ENCODE measurements at places on chromosomes 5 and 9.

DNA sequence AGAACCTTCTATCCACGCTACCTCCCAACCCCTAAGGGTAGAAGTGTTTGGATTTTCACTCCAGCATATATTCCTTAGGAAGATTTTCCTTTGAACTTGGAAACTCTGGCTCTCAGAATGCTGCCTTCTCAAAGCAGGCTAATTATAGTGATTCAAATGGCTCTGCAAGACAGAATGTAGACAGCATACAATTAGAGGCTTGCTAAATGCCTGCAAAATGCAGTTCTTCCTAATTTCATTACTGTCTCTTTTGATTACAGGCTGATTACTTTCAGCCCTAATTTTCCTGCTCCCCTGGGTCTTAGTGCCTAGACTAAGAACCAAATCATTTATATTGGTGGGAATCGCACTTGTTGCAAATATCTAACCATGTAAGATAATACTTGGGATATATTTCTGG, 50.8 kb downstream of the ANKDD1B start:
- DNase-seq, result no peak

GRCh38 chr9:109821711-109822110, 41.7 kb downstream of the PALM2AKAP2 start:
- no peak for DNase-seq

- DNase-seq, result no peak
Measured at GRCh38 chr9:4309806-4310205, 9.9 kb upstream of the GLIS3 start.

GRCh38 chr5:963673-964531, 44.7 kb upstream of the NKD2 start:
- no peak for DNase-seq

GRCh38 chr5:141695627-141696215, 13.7 kb upstream of the ARAP3 start:
- no peak for DNase-seq

DNA sequence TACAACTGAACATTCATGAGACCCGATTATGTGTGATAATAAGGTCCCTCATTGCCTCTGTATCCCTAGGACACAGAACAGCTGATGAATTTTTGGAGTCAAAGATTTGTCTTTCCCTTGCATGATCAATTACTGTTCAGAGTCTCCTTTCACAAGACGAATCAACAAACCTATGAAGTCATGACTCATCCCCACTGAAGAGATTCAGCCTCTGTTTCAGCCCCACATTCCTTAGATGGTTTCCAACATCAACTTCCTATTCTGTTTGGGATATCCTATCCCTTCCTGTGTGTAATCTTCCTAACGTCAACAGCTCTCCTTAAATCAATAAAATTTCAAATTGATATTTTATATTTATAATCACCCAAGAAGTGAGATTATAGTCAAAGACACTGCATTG, 199.0 kb downstream of the DNAH5 start:
- DNase-seq, result no peak

- DNase-seq, result no peak
Measured at GRCh38 chr9:30196941-30197340, 2187.5 kb upstream of the ACO1 start.

DNA sequence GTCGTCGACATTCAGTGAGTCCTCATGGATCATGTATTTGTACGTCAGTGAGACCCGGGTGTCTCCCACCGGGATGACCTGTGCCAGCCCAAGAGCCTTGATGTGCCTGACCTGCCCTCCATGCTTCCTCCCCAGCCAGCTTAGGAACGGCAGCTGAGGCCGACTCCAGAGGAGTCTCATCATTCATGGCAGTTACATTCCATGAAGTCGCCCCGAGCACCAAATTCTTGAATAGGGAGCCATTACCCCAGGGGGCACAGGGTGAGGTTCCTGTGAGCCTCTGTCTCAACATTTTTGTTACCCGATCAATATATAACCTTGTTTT, 67.8 kb downstream of the ZNF354C start:
- DNase-seq, result no peak

- peak; percentile 30 for DNase-seq
Measured at GRCh38 chr5:158074992-158075769, 216.2 kb upstream of the CLINT1 start.

GRCh38 chr9:4982721-4983482, 2.2 kb upstream of the JAK2 start:
- DNase-seq, result peak; percentile 57

DNA sequence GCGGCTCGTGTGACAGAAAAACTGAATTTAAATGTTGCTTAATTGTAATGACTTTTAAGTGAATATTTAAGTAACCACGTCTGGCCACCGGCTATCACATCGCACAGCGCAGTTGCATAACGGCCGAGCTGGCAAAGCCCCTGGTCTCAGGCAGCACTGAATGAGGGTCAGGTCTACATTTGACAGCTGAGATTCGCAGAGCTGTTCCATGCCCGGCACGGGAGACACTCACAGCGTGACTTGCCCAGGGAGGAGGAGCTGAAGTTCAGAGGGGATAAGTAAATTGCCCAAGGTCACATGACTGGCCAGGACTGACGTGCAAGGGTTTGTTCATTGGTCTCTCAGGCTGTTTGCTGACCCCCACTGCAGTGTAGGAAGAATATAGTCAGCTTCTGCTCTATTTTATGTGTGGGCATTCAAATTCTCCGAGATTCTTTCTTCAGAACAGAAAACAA, 17.4 kb upstream of the COL5A1 start:
- no peak for DNase-seq

GRCh38 chr5:151023651-151024050, 3.3 kb downstream of the GPX3 start:
- DNase-seq, result no peak

DNA sequence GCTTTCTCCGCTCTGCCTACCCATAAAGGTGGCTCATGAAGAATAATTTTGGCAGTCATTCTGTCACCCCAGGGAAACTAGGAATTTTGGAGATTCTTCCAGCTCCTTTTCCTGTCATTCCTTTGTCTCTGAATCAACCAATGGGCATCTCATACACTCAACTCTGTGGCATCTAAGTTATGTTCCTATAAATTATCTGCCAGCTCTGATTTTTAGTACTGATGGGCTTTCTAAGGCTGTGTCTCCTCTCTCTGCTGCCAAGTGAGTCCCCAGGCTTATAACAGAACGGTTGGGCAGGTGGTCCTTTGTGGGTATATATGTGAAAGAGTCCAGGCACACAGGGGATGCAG, 226.8 kb downstream of the NMUR2 start:
- DNase-seq, result no peak

GRCh38 chr9:98944057-98944733, 488 bp downstream of the COL15A1 start:
- DNase-seq, result no peak

GRCh38 chr9:87350915-87351314, 146.8 kb upstream of the DAPK1 start:
- DNase-seq, result no peak

DNA sequence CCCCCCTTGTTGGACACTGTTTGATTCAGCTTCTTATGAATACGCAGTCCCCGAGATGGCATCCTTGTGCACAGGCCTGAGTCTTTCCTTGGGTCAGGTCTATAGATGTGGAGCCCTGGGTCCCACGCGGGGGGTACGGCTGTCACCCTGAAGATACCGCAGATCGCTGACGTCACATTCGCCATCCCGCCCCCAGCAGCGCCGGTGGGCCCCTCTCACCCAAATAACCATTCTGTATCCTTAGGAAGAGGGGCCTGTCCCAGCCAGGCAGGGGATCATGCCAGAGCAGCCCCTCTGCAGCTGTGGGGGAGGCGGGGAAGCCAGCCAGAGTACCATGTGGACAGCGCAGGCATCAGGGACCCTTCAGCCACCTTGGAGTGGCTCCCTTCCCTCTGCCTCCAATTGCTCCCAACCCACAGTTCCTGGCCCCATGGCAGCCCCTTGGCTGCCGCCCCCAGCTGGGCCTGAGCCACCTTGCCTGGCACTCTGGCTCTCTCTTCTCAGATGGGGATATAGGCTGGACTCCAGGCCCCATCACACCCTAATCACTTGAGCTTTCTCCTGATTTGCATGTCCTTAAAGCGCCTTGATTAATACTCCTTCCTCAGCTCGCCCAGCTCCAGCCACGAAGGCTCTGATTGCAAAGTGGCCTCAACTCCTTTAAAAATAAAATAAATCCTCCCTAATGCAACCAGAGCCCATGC, 189.8 kb downstream of the C9orf50 start:
- no peak for DNase-seq

- DNase-seq, result no peak
Measured at GRCh38 chr9:8825585-8826147, 1026.1 kb upstream of the DMAC1 start.

DNA sequence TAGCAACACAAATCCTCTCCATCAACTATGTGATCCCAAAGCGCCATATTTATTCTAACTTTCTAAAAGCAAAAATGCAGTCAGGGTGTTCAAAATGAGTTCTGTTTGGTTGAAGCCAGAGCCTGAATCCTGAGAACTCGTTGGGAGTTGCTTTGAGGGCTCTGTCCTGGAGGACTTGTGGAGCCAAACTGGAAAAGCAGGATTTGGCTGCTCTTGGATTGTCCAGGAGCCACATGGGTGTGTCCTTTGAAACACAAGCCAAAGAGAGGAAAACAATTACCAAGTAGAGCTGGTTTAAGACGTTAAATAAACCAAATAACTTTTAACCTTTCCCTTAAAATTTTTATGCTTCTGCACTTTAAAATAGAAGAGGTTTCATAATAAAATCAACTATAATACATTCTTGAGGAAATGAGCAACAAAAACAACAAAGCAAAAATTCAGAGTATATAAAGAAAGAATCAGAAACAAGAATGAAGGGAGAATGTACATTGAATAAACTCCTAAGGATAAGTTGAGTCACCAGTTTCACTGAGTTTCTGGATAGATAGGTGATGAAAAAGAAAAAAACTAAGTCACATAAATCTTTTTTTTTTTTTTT, 13.5 kb downstream of the C5orf46 start:
- no peak for DNase-seq

DNA sequence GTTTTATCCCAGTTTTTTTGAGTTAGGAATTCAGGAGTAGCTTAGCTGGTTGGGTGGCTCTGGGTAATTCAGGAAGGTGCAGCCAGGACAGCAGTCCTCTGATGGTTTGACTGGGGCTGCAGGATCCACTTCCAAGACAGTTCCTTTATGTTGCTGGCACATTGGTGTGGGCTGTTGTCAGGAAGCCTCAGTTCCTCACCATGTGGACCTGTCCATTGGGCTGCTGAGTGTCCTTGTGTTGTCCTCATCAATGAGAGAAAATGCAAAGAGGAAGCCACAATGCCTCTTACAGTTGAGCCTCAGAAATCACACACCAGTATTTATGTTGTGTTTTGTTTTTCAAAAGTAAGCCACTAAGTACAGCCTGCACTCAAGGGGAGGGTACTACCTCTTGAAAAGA, 140.9 kb downstream of the MAST4 start:
- DNase-seq, result no peak

GRCh38 chr9:19380826-19381075, 715 bp upstream of the RPS6 start:
- DNase-seq, result no peak

All from T-helper 1 cell (primary cell).